ENCODE measurements at places on chromosomes 1 and 21.

DNA sequence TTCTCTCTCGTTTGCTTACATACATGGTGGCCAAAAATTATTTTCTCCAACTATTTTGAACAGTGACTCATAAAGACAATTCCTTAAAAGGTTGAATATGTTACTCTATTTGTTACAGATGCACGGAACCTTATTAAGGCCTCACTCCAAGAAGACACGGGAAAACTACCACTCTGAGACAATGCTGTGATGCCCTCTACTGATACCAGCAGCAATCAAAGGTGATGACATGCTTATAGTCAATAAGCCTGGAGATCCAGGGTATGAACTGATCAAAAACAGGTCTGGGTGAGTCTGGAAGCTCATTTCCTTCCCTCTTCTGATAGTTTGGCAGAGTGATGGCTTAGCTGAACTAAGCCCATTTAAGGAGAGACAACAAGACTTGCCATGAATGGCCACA is 563.0 kb downstream of the LRRIQ3 start:
- no peak for DNase-seq

- no peak for DNase-seq
Observed at GRCh38 chr1:41404308-41404761, 43.1 kb downstream of the FOXO6 start.

DNA sequence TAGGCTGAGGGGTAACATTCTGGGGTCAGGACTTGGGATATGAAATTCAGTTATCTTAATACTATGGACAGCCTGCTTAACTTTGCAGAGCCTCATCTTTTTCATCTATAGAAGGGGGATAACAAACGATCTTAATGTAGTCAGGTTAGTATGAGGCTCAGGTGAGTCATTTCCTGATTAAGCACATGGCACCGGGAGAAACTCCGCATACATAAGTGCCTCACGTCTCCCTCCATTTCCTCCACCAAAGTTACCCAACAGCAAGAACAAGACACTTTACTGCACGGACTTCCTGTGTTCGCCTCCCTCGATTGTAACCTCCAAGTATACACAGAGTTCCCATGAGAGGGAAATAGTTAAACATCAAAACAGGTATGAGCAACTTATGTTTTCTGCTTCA is 112.7 kb upstream of the COA6 start:
- DNase-seq = no peak

DNA sequence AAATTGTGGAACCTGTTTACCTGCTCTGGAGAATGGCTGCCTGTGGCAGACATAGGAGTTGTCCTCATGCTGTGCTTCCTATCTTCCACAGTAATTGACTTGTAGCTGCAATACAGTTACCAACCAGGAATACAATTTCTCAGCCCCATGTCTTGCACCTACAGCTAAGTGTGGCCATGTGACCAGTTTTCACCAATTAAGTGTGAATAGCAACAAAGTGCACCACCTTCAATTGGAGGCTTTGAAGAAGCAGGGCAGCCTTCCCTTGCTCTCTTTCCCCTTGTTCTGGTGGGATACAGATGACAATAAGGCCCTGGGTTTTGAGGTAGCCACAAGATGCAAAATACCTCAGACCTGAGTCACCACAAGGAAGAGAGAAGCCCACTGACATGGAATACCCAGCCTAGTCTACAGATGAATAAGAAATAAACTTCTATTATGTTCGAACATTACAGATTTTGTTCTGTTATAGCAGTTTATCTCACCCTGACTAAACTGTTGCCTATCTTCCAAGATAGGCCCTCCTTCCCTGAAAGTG is 70.2 kb upstream of the S1PR1 start:
- no peak for DNase-seq

- DNase-seq = no peak
Observed at GRCh38 chr1:42434340-42434739, 21.5 kb downstream of the ZMYND12 start.

GRCh38 chr1:244730934-244731434 is 78.1 kb downstream of the DESI2 start:
- no peak for DNase-seq

- no peak for DNase-seq
Observed at GRCh38 chr21:46149205-46149901, 6.0 kb downstream of the FTCD start.

GRCh38 chr21:43894206-43894577 is 29.2 kb downstream of the AGPAT3 start:
- no peak for DNase-seq

DNA sequence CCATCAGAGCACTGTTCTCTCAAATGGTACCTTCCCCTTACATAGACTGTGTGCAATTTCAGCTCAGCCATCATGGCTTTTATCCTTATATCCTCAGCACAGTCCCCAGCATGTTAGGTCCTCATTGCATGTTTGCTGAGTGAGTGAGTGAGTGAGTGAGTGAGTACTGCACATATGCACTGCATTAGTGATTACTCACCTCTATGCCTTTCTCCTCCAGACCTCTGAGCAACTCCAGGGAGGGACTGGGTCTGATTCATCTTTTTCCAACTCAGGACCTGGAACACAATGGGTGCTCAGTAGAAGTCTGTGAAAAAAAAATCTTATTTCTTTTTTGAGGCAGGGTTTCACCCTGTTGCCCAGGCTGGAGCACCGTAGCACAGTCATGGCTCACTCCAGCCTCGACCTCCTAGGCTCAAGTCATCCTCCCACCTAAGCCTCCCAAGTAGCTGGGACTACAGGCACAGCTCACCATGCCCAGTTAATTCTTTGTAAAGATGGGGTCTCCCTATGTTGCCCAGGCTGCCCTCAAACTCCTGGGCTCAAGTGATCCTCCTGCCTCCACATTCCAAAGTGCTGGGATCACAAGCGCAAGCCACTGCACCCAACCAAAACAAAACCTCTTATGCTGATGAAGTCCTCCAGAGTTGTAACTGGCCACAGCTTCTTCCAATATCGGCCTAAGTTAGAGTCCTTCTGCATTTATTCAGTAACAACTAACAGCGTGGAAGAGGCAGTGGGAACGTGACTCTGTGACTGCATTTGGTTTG is 23.7 kb downstream of the RNU5D-1 start:
- no peak for DNase-seq

DNA sequence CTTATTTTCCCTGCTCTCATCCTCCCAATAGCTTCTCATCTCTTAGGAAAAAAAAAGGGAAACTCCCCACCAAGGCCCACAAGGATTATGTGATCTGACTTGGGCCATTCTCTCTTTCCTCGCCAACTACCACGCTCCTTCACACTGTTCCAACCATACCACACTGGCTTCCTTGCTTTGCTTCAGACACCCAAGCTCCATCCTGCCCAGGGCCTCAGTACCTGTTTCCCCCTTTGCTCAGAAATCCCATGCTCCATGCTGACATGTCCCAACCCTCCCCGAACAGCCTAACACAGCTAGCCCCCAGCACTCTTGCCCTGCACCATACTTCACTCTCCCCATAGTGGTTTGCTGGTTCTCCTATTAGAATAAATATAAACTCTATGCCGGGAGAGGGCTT is 39.2 kb downstream of the MAB21L3 start:
- DNase-seq = no peak

DNA sequence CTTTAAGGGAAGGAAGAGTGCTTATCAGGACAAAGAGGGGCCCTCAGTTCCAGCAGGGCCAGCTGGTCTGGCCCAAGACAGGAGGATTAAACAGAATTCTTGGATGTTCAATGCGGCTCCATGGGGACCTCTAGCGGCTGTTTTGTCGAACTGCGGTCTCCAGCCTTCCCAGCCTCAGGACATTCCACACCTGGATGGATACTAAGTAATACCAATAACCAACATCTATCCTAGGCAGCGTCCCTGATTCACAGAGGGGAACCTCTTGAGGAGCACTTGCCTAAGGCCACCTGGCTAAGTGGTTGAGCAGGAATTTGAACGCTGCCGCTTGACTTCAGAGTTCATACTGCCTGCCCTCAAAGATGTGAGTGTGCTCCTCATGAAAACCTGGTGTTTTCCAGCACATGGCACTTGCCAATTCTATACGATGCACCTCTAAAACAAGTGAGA is 15.5 kb upstream of the CD247 start:
- no peak for DNase-seq

GRCh38 chr21:24955275-24955961 is 651.9 kb downstream of the MRPL39 start:
- no peak for DNase-seq

GRCh38 chr1:29356663-29357062 is 120.3 kb downstream of the PTPRU start:
- DNase-seq = no peak

DNA sequence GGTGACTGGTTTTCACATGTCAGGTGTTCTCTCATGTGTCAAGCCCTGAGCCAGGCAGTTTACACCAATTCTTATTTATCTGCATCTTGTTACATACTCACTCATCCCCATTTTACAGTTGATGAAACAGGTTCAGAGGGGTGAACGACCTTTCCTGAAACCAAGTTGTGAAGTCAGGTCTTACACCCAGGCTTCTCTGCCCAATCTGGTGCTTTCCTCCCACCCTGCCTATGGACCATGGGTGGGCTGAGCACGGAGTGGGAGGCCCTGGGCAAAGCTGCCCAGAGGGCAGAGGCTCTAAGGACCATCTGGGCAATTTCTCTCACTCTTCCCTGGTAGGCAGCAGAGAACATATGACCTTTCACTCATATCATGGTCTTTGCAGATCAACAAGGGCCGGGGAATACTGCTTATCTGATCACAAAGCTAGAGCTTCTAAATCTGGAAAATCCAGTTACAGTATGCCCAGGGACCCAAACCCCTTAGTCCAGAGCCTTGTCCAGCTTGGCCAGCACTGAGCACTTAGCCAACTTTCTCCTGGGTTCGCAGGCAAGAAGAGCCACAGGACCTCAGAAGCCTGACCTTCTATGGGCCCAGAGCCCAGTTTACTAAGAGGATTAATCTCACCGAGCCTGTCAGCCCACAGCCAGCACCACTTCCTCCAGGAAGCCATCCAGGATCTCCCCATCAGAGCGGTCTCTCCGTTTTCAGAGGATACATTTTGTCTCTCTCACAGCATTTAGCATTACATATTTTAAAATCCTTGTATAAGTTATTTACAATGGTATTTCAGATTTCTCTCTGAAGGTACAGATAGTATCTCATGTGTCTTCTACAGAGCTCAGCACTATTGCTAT is 16.0 kb upstream of the TTC39A start:
- DNase-seq = no peak

GRCh38 chr1:179814546-179814838 is 63.1 kb downstream of the TOR1AIP2 start:
- no peak for DNase-seq

DNA sequence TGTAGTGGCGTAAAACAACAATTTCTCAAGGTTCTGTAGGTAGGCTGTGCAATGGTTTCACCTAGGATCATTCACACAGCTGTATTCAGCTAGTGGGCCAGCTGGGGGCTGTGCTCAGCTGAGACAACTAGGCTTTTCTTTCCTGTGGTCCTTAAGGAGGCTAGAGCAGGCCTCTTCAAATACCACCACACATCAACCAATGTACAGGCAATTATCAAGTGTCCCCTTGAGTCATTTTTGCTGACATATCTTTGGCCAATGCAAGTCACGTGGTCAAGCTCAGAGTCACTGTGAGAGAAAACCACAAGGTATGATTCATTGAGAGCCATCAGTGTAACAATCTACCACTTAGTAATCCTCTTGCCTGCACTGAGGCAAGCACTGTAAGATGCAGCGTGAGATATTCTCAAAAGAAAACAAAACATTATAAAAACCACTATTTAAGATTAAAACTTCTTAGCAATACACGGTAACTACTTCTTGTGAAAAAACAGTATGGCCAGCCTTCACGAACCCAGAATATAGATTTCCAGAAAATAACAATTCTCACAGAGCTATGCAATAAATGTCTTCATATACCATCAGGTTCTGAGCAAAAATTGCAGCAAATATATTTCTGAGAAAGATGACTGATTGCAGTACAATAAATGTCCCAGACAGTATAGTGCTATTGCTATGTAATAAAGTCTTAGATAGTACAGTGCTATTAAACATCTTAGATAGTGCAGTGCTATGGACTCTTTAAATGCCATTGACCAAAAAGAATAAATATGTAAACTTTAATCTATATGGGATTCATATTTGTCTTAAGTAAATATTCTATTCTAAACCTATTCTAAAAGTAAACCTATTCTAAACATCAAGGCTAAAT is 55.3 kb downstream of the NME7 start:
- peak; percentile 2 for DNase-seq

DNA sequence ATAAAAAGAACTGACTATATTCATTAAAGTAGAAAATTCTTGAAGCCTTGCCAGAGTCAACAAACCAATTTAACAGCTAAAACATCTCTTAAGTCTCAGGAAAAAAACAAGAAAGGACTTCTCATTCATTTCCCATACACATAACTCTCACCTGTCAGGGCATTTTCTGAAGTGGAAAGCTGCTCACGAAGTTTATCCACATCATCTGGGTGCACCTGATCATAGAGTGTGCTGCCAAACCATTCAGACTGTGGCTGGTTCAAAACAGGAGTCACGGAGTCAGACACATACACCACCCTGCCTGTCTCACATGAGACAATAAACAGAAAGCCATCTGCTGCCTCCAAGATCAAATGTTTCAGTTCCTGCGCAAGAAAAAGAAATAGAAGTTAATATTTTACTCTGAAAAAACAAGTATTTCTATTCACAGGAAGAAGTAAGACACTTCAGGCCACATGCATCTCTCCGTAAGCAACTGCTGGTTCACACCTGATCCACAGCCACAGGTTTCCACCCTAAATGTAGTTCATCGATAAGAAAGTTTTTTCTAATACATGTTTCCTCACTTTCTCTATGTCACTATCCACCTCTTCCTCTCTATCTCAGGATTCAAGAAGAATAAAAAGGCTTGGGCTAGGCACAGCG is 28.2 kb upstream of the CTSK start:
- no peak for DNase-seq

GRCh38 chr1:101162736-101163735 is 73.8 kb upstream of the S1PR1 start:
- no peak for DNase-seq

Data from T-helper 22 cell (primary cell).